ENCODE measurements at places on chromosomes 2 and 18.

DNA sequence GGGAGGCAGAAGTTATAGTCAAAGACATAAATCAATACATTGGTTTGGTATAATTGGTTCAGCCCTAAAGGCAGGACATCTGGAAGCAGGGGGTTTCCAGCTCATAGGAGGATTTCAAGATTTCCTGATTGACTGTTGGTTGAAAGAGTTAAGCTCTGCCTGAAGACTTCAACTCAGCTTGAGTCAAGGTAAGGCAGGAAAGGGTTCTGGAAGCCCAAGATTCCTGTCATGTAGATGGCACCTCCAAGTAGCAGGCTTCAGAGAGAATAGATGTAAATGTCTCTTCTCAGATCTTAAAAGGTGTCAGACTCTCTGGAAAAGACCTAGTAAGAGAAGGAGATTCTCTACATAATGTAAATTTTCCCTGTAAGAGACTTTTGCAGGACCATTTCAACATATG lies 335.3 kb downstream of the RIT2 start:
- DNase-seq: no peak

DNA sequence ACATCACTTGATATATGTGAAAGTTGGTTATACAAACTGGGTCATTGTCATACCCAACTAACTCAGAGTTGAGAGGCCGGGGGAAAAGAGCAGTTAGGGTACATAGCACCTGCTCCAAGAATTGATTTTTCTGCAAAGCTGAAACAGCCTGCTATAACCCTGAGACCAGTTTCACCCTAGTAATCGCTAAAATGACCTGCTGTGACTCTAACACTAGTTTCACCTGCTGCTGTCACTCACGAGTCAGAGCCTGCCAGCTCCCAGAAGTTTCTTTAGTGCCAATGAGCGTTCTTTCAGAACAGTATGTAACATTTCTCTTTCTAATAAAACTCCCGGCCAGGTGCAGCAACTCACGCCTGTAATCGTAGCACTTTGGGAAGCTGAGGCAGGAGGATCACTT lies 28.0 kb downstream of the SRSF7 start:
- DNase-seq: no peak

- DNase-seq: no peak
Measured at GRCh38 chr2:128313931-128314347, 4.7 kb downstream of the HS6ST1 start.

- peak; percentile 28 for DNase-seq
Measured at GRCh38 chr2:231926180-231926741, at the start of gene NPPC. Gene NPPC (minus strand): TSS chr2:231926396. CDS start chr2:231926249, 147 bp downstream.

DNA sequence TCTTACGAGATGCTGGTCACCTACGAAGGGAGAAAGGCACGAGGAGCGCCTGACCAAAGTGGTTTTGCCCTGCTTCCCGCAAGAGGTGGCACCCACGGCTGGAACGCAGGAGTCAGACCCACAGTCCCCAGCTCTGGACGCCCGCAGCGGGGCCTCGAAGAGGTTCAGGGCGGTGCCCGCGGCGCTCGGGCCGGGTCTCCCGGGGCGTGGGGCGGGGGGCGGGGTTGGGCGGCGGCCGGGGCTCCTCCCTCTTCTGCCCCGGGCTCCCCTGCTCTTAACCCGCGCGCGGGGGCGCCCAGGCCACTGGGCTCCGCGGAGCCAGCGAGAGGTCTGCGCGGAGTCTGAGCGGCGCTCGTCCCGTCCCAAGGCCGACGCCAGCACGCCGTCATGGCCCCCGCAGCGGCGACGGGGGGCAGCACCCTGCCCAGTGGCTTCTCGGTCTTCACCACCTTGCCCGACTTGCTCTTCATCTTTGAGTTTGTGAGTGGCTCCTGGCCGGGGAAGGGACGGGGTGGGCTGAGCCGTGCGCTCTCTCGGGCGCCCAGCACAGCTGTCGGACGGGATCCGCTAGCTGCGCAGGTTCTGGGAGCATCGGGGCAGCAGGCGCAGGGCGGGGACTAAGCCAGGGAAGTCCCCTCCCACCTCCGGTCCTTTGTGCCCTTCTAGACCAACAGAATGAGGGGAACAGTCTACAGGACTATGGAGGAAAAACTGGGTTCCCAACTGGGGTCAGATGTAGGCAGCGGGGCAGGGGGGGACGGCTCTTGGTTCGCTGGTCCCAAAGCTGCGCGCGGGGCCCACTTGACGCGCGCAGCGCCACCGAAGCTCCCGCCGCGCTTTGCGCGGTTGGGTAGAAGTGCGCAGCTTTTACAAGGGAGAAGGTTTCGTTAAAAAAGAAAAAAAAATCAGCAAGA lies at the start of gene MAL:
Gene MAL, plus strand, starts transcription at position 303 of the 914 bp plus-strand sequence. Its CDS starts 85 bp downstream, at position 388.
- no peak for DNase-seq

Data from activated naive CD4-positive, alpha-beta T cell (primary cell).